ENCODE measurements at places on chromosomes 5 and 9. TPM values are rescaled to one million over a fixed set of nuclear protein-coding genes. Genes with fewer than 3 reads are reported as not detected.

The DMRT1 gene
- total RNA-seq: not detected

The SPINK6 gene
- total RNA-seq: not detected

The FAM163B gene
- not detected for total RNA-seq

The PCDHB9 gene
- not detected for total RNA-seq

The CDO1 gene
- total RNA-seq: not detected

The RNF183 gene
- not detected for total RNA-seq

Data from A549 treated with ZK216348 at 1 μM for 4 hours (cell line).